ENCODE measurements at places on chromosomes 1 and 21.

GRCh38 chr1:39214714-39214997, 10.2 kb downstream of the MACF1 start:
- no peak for DNase-seq

DNA sequence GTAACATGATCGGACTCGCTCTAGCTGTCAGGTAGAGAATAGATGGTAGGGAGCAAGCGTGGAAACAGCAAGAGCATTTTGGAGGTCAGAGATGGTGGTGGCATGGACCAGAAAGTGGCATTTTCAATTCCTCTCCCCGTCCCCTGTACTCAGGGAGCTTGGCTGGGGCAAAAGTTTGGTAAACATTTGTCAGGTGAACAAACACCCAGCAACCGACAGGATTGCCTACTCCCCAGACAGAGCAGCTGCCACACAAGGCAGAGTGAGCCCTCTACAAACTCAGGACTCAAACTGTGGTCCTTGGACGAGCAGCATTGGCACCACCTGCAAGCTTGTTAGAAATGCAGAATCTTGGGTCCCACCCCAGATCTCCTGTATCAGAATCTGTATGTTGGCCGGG, 14.3 kb downstream of the PTAFR start:
- DNase-seq = no peak

DNA sequence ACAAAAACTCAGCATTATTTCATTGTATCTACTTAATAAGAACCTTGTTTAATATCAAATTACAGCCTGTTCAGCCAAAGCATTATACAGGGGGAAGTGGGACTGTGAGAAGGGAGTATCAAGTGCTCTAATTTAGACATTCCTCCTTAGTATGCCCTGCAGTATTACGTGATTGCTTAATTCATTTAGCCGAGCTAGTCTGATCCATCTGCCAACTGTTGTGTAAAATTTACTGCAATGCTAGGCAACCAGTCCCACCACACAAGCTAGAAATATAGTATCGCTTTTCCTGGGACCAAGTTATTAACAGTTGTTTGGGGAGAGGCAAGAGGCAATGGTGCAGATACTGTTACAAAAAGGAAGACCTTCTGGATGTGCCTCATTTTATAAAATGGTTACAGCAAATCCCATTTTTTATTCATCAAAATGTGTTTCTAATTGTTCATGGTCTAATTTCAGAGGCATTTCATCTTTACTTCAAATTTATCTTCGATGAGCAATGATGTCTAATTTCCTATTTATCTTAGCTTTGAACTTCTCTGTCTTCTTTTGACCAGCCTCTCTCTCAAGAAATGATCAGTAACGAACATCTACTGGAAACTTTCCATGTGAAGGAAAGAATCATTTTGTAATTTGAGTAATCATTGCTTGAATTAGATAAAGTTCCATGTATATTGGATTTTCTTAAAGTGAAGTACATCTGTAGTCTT, 283.3 kb downstream of the DUSP10 start:
- no peak for DNase-seq

GRCh38 chr21:32328595-32328994, 29.9 kb downstream of the MRAP start:
- no peak for DNase-seq

DNA sequence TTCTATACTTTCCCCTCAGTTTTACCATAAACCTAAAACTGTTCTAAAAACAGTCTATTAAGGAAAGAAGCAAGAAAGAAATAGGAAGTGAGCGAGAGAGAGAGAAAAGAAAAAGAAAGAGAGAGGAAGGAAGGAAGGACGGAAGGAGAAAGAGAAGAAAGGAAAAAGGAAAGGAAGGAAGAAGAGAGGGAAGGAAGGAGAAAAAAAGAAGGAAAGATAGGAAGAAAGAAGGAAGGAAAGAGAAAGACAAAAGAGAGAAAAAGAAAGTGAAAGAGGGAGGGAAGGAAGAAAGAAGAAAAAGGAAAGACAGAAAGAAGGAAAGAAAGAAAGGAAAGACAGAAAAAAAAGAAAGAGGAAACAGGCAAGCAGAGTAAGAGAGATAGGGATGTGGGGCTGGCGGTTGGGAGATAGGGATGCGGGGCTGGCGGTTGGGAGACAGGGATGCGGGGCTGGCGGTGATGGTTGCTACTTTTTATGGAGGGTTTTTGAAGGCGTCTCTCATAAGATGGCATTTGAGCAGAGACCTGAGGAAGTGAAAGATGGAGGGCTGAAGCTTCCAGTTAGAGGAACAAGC, 70.4 kb upstream of the IRF2BP2 start:
- DNase-seq = no peak

GRCh38 chr1:66563094-66563800, 29.3 kb downstream of the SGIP1 start:
- no peak for DNase-seq

- DNase-seq = no peak
Observed at GRCh38 chr1:203427451-203427850, 48.2 kb upstream of the PRELP start.

- no peak for DNase-seq
Observed at GRCh38 chr1:47785561-47786271, 211.5 kb downstream of the TRABD2B start.

DNA sequence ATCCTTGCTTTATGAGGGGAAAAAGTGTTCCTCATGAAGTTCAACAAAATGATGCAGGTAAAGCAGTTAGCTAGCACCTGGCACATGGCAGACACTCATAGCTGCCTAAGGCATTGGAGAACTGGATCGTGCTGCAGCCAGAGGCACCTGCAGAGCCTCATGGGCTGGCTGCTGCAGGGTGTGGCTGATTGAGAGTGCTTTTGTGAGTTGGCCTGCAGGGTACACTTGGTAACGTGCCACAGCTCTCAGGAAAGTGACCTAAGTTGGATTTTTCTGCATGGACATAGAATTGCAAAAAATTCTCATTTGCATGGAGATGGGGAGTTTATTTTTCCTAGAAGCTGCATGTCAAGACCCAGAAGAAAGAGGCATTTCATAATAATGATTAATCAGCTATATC, 31.6 kb upstream of the IL20 start:
- no peak for DNase-seq

DNA sequence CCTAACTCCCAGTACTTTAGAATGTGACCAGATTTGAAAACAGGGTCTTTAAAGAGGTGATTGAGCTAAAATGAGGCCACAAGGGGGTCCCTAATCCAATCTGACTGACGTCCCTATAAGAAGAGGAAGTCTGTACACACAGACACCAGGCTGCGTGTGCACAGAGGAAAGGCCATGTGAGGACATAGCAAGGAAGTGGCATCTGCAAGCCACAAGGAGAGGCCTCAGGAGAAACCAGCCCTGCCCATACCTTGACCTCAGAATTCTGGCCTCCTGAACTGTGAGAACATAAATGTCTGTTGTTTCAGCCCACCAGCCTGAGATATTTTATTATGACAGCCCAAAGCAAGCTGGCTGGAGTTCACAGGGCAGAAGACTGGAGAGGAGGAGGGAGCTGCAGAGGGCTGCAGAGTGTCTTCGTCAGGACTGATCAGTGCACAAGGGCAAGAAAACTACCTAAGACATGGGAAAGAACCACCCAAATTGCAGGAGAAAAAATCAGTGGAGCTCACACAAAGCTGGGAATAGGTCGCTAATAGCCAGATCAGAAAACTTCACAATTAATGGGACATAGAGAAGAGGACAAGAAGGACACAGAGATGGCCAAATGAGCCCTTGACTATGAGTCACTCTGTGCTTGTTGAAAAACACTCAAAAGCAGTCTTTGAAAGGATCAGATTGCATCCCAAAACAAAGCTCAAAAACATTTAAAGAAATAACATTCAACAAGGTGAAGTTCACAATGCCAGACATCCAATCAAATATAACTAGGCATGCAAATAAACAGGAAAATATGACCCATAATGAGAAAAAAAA, 14.1 kb upstream of the WNT9A start:
- no peak for DNase-seq

DNA sequence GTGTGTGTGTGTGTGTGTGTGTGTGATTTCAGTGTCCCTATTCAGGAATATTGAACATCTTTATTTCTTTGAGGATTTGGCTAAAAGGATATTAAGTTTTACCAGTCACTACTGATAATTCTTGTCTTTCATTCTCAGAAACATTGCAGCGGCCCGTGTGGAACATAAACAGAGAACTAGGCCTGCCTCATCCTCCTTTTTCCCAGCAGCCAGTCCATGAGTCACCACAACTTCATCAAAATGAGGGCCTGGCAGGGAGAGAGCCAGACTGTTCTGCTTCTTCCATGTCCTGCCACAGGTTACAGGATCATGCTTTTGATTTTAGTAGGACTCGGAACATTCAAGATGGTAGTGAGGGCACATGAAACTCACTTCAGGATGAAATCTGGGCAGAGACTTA, 50.7 kb downstream of the LRIG2 start:
- no peak for DNase-seq

GRCh38 chr1:10510520-10511493, 36.1 kb downstream of the PEX14 start:
- DNase-seq = peak; percentile 66

- no peak for DNase-seq
Observed at GRCh38 chr1:26941311-26941710, 19.0 kb downstream of the KDF1 start.

DNA sequence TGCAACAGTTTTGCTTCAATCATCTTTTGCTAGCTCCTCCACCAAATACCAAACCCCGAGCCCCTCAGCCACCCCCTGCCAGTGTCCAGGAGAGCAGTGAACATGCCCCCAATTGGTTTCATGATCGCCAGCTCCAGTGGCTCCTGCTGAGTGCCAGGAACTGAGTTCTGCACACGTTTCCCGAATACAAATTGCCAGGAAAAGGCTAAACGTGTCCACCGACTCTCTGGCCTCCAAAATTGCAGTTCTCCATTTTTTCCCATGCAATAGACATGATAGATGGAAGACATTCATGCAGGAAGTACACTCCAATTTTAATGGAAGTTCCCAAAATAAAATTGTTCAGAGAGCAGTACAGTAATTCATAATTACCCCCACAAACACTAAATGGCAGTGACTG, 101.3 kb downstream of the SPSB1 start:
- DNase-seq = no peak

DNA sequence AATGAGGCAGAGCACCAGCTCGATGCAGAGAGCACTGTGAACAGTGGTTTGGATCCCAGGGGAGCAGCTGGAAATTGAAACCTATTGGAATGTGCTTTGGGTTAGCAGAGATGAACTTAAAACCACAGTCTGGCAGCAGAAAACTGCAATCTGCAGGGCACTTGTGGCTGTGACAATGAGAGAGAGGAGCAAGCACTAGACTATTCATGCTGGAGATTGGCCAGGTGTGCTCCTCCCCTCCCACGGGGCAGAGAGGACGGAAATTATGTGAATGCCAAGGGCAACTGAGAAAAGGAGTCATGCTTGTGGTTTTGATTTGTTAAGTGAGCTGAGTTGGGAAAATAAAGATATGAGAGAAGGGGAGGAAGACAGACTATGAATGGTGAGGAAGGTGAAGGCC, 38.1 kb downstream of the HSD3B2 start:
- no peak for DNase-seq

DNA sequence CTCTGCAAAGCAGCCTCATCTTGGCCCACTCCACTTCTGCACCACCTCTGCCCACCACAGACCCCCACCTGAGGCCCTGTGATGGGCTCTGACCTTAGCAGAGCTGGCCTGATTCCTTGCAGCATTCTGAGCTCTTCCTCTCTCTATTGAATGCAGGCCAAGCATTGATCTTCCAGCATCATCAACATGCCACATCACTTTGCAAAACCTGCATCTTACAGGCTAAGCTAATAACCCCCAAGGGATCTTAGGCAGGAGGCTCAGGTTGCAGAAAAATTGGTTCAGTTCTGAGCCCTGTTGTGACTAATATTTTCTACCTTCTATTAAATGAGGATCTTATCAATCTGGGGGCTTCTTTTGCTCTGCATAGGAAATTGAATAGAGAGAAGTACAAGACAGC, 78.7 kb downstream of the ATP1A1 start:
- no peak for DNase-seq

DNA sequence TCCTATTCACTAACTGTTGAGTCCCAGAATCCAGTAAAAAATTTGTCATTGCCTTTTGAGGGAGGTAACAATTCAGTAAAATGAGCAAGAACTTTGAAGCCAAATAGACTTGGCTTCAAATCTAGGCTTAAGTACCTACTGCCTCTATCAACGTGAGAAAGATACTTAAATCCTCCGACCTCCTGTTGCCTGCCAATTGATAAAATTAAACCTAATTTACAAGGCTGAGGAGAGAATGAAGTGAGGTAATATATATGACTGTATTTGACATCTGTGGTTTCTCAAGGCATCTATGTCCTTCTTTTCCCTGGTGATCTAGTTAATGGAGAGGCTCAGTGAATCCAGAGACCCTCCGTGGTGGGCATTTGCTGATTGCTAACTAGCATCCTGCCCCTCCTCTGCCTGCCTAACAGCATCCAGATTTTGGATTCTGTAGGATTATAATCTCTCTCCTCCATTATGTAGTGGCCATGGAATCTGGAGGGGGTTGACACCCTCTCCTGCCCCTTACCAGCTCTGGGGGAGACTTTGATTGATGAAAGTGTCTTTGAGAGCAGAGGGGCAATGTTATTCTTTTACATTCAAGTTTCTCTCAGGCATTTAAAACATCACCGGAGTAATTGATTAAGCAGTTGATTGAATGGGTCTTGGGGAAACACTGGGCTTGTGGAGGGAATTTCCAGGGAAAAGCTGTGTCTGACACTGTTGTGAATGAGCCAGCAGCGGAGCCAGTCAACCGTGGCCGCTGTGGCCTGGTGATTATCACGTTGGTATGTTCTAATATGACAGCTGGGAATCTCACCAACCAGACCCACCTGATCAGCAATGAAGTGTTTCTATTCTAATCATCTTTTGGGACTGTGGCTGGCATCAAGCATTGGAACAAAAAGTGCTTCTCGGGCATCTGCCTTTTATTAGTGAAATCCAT, 140.7 kb upstream of the FAM78B start:
- DNase-seq = no peak

- DNase-seq = no peak
Observed at GRCh38 chr1:224251741-224252146, 68.7 kb downstream of the DEGS1 start.

DNA sequence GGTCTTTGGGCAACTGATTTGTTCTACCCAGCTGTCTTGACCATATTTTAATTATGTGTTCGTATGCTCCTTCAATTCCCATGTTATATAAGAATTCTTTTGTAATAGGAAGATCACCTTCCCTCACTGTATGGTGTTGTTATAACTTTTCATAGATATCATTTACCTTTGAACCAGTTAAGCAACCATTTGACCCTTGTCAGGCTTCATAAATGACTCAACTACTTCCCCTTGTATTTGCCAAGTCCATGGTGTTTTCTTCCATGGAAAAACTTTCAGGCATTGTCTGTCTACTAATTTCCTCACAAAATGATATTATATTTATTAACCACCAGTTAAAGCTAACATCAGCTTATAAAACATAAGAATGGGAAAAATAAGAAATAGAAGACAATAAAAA, 5.1 kb downstream of the BPNT1 start:
- DNase-seq = no peak

DNA sequence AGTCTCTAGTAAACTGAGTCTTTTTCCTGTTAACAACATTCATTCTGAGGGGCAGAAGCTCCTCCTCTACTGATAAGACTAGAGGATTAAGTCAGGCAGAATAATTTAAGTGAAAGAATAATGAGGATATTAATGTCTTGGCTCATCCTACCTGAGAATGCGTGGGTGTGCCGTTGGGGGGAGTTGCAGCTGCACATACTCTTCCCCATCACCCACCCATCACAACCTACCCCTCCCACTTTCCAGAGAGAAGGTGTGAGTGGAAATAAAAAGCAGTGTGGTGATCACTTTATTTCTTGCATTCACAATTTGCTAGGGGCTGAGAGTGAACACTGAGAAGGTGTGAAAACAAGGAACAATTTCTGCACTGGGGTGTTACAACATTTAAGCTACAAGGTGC, 146.8 kb upstream of the MAGI3 start:
- DNase-seq = no peak

Measured in activated CD4-positive, CD25-positive, alpha-beta regulatory T cell treated with anti-CD3 and anti-CD28 coated beads, Interleukin-2, amount 50 U/mL, for 72 hours (primary cell).